Cerebellar cortex (tissue), 1 donor: ENCODE measurements at places on chromosomes 6 and 20.

DNA sequence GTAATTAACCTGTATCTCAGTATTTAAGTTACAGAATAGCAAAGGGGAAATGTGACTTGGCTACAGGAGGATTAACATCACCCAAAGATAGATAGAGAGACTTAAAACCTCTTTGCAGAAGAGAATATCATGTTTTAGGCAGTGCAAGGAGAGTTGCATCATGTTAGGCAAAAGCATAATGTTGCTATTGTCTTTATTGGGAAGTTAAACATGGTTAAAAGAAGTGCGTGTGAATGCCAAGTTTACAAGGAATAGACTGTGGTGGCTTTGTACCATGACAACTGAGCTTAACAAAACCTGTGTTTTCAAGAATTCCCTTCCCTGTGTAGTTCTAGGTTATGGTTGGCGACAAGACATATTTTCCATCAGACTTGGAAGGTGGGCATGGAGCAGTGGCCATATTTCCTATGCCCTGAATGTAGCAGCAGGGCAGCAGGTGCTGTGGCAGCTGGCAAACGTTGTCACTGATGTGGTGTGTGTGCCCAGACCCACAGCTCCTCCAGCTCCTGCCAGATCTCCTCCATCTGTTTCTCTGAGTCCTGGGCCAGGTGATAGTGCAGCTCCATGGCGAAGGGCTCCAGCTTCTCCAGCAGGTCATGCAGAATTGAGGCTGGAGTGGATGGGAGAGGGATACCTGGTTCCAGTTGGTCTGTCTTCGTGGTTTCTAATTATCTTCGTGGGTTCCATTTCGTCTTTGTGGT, 163.3 kb downstream of the QRSL1 start:
- no peak for DNase-seq

DNA sequence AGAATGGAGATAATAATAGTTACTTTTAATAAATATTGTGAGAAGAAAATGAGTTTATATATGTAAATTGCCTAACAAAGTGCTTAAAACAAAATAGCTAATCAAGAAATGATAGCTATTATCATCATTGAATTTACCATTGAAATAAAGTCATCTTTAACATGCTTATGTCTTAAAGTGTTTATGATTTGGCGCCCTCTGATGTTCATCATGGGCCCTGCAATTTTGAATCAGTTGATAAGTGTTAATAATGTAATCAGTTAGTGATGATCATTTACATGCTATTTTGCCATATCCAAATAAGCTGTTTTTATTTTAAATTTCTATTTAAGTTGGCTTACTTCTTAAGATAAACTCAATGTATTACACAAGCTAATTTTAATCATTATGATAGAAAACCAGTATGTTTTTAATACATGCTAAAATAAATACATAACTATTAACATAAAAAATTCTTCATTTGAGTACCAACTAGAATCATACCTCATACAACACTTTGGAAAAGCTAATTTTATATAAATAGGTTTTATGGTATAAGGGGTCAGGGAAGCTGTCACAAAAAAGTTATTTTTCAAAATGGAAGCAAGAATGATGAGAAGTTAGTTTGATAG, 39.2 kb upstream of the TPD52L1 start:
- DNase-seq, result peak; percentile 51

- peak; percentile 31 for DNase-seq
Observed at GRCh38 chr6:160766989-160767646, 65.1 kb downstream of the PLG start.

GRCh38 chr6:11814819-11815218, 36.2 kb upstream of the ADTRP start:
- DNase-seq, result no peak

DNA sequence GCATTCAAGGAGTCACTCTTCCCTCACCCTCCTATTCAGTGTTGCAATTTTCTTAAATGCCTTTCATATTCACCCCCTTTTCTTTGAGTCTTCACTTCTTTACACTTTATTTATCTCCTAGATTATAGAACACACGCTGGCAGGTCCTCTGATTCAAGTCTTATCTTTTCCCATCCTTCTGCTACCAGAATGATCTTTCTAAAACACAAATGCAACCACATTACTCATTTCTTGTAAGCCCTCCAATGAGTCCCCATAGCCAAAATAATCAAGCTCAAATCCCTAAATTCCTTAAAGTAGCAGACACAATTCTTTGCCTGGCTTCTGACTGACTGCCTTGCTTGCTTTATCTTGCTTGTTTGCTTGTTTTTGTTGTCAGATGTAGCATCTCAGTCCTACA, 920.0 kb downstream of the TFAP2A start:
- no peak for DNase-seq

GRCh38 chr6:44226368-44227147, 3.2 kb downstream of the SLC29A1 start:
- peak; percentile 60 for DNase-seq

DNA sequence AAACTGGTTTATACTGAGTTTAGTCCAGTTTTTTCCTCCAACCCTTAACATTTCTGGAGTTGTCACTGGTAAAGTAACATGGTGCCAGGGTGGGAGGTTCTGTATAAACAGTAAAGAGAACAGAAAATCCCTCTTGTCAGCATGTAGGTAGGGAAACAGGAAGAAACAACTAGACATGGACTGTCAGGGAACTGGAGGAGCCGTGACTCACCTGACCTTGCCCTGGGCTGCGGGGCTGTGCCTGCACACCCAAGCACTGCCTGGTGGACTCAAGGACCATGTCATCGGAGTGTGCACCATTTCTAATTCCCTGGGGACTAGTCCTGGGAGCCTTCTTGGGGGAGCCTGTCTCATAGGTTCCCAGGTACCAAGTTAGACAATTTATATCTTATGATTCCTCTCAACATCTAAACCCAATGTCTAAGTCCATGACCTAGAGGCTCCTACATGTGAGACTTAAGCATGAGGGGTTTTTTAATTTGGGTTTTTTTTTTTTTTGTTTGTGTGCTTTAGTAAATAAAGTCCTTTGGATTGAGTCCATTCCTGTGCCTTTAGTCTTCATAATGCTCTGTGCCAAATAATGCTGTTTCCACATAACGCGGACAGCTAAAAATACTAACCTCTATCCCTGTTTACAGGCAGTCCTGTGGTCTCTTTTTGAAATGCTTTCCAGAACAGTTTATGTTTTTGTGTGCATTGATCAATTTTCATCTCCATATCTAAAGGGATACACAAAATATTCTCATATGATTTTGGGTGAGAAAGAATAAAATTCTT, 136.9 kb upstream of the SUPT3H start:
- DNase-seq, result no peak

DNA sequence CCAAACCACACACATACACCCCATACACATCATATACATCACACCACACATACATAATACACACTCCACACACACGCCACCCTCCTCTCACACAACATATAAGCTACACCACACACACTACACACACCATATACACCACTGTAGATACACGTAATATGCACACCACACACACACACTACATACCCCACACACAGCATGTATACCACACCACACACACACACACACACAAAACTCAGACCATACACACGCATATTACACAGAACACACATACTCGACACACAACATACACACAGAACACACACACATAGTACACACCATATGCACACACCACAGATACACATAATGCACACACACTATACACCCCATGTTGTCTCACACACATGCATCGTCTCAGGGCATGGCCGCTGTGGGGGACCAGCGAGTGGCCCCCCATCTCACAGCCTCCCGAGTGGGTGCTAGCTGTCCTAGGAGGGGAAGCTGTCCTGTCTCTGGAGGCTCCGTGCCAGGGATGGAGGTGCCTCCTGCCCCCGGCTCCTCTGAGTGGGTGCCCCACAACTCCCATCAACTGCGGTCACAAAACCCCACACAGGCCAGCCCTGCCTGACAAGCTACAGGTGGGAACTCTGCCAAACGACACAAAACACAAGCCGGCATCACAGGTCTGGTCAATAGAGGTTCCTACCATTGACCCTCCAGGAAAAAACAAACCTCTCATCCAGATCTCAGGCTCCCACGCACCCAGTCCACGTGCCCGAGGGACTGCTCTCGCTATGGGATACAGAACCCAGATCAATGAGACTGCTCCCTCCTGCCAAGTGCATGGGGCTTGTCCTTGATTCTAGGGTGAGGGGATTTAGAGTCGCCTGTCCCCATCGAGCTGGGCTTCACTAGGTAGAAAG, 49.1 kb downstream of the DACT2 start:
- DNase-seq, result no peak

- no peak for DNase-seq
Observed at GRCh38 chr6:110185879-110186278, 5.7 kb downstream of the CDC40 start.

- DNase-seq, result no peak
Observed at GRCh38 chr6:3855866-3856265, 6.7 kb downstream of the FAM50B start.

DNA sequence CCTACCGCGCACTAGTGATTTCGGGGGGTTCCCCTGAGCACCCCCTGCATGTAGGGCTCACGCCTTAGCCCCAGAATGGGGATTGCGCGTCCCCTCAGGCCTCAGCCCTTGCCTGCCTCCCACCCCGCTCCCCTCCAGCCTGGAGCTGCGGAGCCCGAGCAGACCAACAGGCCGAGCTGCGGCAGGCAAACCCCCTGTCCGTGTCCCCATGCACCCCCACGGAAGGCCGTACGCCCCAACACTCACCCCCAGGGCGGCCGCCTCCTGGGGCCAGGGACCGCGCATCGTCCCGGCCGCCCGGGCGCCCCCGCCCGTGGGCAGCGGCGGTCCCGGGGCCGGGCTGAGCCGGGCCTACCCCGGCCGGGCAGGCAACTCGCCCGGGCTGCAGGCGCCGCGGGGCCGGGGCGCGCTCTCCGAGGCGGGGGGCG, 1.2 kb upstream of the KCNB1 start:
- DNase-seq, result no peak

DNA sequence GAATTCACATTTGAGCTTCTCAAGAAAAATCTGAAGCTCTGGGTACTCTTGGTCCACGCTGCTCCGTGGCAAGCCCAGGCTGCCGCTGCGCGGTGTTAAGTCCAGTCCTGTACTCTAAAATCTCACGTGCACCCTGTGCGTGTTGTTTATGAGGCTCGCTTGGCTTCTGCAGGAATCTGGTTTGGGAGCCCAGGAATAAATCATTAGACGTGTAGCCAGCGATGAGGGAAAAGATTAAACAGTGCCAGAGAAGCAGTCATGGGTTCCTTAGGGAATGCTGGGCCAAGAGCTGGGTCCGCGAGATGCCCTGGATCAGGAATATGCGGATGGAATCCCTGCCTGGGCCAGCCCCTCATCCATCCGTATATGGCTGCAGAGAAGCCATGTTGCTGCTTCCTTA, 87.3 kb downstream of the KCNB1 start:
- no peak for DNase-seq

DNA sequence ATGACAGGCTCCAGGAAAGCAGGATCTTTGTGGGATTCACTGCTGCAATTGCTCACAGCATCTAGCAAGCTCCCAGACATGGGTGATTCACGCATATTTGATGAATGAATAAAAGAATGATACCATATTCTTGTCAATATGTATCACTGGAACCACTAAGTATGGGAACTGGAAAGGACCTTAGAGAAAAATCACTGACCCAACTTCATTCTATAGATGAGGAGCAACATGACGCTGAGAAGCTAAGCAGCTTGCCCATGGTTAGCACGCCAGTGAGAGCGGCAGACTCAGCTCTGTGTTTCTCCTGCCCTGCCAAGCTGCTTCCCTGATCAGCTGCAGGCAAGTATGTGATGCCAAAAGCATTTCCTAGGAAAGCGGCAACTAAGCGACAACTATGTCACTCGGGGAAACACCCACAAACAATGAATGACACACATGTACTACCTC, 66.8 kb downstream of the PPP1R3G start:
- peak; percentile 67 for DNase-seq

GRCh38 chr6:138856654-138857053, 60.8 kb downstream of the ECT2L start:
- DNase-seq, result no peak

GRCh38 chr6:90397047-90397446, 100.4 kb upstream of the BACH2 start:
- no peak for DNase-seq

- no peak for DNase-seq
Observed at GRCh38 chr20:3911956-3912355, 22.8 kb downstream of the PANK2 start.

GRCh38 chr6:83097204-83097603, 29.7 kb downstream of the DOP1A start:
- DNase-seq, result no peak

DNA sequence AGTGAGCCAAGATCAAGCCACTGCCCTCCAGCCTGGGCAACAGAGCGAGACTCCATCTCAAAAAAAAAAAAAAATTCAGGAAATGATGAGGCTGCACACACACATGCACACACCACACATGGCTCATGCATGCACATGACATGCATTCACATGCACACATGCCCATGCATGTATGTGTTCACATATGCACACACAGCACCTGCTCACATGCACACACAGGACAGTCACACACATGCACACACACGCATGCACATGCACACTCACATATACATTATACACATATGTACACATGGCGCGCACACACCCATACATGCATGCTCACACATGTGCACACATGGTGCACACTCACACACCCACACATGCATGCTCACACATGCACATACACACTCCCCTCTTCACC, 22.5 kb downstream of the RIPOR3 start:
- no peak for DNase-seq

- no peak for DNase-seq
Observed at GRCh38 chr20:58436868-58437645, 48.0 kb downstream of the VAPB start.

- DNase-seq, result no peak
Observed at GRCh38 chr6:167134448-167135328, 11.8 kb downstream of the CCR6 start.

DNA sequence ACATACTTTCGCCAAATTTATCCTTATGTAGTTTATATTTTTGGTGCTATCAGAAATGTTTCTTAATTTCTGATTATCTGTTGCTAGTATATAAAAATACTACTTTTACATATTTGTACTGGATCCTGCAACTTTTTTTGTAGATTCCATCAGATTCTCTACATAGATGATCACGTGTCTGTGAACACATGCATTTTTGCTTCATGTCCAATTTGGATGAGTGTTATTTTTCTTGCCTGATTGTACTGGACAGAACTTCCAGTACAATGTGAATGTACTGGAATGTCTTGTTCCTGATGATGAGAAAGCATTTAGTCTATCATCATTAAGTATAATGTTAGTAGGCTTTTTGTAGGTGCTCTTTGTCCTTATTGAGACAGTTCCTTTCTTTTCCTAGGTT, 25.0 kb upstream of the SSR1 start:
- no peak for DNase-seq

- DNase-seq, result no peak
Observed at GRCh38 chr6:156886409-156886808, 109.2 kb downstream of the ARID1B start.

DNA sequence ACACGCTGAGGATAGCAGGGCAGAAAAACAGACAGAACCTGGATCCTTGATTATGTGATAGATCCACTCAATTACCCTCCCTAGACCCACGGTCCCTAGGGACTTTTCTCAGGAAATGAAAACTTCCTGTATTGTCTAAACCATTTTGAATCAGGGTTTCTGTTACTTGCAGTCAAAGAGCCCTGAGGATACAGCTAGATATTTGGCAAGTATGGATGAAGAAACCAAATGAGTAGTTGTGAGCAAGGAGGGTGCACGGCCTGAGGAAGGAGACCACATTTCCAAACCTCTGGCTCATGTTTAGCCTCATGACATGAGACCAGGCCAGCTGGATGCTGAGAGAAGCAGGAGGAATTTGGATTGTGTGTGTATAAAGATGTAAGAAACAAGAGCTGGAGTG, 91.6 kb downstream of the MRPL14 start:
- no peak for DNase-seq
